ENCODE measurements at places on chromosomes 2 and 18.

- no peak for DNase-seq
Measured at GRCh38 chr2:126749537-126749936, 93.6 kb downstream of the GYPC start.

- DNase-seq: peak; percentile 29
Measured at GRCh38 chr2:27016801-27017325, 15.9 kb upstream of the TMEM214 start.

DNA sequence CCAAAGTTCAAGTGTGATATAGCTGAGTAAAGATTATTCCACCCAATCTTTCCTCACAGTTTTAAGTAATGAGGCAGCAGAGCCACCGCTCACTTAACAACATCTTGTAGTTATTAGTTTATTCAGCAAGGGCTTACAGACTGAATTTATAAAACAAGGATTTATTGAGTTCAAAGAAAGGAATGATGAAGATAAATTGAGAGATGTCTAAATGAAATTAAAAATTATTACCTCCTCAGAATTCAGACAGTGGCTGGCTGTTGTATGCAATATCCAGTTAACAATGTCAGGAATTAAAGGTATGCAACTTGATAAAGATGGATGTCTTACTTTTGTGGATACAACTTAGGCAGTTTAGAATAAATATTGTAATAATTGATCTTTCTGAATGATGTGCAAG, 927.3 kb upstream of the CDH2 start:
- no peak for DNase-seq

GRCh38 chr2:151230627-151231140, 31.0 kb downstream of the RBM43 start:
- DNase-seq: no peak

DNA sequence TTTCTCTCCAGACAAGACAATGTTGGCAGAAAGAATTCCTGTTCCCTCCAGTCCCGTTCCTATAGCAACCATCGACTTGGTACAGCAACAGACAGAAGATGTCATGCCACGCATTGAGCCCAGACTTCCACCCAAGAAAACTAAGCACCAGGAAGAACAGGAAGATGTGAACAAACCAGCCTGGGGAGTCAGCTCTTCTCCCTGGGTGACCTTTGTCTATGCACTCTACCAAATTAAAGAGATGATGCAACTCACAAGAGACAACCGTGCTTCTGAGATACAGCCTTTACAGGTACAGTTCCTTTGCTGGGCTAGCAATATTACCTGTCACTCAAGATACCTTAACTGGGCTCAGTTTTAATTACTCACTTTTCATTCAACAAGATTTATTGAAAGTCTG, 37.1 kb downstream of the NEMP2 start:
- no peak for DNase-seq

DNA sequence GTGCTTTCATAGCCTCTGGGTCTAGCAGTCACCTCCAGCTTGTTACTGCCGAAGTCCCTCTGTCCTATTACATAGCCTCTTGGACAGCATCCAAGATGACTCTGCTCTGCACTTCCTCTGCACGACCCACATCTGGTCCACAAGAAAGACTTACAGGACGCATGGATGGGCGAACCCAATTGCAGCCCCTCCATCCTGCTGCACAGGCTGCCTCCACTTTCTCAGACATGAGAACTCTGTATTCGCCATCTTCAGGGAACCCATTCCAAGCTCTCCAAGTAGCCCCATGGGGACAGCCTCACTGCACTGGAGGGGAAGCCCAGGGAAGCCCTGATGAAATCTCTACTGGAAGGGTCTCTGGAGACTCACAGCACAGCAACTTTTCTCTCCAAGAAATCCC, 172.1 kb downstream of the GFPT1 start:
- DNase-seq: no peak

- no peak for DNase-seq
Measured at GRCh38 chr18:56649996-56650395, 1.2 kb upstream of the WDR7 start.

DNA sequence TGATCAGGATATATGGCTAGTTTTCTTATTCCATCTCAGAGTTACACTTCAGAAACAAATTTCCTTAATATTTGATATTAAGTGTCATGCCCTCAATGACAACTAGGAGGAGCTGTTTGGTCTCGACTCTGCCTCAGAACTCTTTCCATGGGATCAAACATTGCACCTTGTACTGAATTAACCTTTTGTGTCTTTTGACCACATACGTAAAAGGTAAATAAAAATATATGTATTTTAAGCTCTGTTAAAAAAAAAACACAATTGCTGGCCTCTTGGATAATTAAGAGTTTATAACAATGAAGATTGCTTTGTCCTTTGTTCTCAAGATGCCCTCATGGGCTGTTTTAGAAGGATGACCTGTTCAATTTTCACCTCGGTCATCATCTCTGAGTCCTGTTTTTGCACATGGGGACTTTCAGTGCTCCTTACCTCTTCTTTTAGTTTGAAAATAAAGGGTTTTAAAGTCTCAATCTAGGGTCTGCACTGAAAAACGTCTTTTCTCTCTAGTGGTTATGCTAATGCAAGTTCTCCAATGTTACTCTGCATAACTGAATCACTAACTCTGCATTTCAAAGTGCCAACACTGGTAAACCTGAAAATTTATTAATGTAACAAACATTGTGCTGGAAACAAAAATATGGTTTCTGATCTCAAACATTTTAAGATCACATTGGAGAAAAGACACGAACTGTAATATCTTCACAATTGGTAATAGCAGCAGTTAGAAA, 18.8 kb upstream of the FN1 start:
- no peak for DNase-seq

DNA sequence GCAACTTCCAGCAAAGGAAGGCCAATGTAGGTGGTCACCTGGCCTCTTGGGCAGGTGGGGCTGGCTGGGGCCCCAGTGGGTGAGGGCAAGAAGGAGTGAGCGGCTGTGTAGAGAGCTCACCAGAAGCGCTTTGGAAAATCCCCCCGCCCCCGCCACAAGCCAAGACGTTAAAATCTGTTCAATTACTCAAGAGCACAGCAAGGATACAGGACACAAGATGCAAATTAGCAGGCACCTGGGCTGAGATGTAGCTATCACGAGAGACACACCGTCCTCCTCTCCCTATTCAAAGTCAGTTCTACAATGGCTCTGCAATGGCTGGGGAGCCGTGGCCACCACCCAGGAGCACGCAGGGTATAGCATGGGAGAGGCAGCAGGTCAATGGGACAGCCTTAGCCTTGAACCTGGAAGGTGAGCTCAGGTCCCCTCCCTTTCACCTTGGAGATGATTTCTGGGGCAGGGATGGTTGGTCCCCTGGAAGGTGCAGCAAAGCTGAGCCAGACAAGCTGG, 38.5 kb upstream of the GPR17 start:
- DNase-seq: no peak

DNA sequence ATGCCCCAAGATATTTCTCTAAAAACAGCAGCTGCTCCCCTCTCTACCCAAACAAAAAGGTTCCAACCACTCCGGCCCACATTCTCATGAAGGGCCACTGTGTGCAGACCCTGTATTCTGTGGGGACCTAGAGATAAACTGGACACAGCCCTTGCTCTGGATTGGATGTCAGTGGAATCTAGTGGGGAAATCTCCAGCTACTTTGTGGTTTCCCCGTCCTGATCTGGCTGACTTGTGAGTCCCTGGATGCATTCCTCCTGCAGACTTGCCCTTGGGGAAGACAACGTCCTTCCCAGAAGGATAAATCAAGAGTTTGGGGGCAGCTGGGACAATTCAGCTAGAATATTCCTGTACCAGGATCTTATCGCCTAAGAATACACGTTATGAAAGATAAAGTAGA, 151.1 kb downstream of the FSHR start:
- DNase-seq: no peak

DNA sequence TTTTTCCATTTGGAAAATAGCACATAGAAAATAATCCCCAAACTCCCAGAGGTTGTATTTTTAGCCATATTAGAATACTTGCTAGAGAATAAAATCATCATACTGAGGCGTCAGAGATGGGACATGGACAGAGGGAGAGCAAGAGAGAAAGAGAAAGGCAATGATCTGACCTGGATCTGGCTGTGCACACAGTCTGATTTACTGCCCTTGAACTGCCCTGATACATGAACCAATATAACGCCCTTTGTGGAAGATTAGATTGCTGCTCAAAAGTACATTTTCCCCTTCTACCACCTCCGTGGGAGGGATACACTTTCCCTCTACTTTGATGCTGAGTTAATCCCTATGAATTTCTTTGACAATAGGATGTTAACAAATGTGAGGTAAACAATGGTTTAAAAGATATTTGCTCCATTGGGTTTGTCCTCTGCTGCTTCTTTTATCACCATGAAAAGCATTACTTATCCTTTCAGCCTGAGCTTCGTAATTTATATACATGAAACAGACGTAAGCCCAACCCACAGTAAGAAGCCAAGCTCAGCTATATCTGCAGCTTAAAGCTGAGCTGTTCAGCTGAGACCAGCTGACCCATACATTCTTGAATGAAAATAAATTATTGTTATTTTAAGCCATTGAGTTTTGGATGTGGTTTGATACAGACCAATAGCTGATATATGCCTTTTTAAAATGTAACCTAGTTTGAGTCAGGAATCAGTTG, 1664.6 kb upstream of the CELF4 start:
- DNase-seq: no peak

DNA sequence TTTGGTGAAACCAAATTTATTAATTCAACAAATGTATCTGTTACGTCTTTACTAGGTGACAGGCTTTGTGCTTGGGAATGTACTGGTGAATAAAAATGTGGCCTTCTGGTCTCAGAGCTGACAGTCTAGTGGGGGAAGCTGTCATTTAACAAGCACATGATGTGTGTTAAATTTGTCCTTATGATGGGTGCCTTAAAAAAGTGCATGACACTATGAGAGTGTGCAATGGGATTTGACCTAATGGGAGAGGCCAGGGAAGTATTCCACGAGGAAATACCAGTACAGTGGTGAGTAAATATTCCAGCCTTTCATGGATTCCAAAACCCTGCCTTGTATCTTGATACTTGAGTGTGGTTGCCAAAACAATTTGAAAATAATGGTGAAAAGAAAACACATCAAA, 308.9 kb downstream of the PLCL1 start:
- no peak for DNase-seq

DNA sequence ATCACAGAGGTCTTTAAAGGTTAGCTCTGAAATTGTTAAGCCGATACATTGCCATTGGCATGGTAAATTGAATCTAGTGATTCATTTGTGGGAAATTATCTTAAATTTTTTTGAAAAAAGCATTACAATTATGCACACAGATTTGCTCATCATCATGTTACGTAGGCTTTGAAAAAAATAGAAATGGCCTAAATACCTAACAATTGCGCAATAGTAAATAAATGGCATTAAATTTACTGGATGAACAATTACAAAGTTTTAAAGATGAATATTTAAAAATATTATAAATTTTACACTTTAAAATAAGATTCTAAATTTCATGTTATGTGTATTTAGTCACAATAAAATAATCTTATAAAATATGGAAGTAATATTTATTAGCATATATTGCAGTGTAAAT, 171.3 kb downstream of the RPRM start:
- DNase-seq: no peak

DNA sequence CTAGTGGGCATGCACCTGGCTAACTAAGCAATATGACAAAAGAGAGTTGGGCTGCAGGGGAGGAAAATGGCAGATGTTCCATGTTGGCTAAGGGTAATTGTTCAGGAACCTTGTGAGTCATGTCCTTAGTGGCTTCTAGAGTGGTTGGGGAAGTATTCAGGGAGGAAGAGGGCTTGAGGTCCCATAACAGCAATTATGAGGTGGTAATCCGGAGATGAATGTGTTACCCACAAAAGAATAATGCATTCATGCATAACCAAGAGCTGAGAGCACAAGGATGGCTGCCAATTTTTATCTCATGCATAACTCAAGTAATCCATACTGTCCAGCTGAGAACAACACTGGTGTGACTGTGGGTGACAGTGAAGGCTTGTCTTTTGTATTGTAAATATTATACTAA, 42.9 kb downstream of the TMEFF2 start:
- no peak for DNase-seq

DNA sequence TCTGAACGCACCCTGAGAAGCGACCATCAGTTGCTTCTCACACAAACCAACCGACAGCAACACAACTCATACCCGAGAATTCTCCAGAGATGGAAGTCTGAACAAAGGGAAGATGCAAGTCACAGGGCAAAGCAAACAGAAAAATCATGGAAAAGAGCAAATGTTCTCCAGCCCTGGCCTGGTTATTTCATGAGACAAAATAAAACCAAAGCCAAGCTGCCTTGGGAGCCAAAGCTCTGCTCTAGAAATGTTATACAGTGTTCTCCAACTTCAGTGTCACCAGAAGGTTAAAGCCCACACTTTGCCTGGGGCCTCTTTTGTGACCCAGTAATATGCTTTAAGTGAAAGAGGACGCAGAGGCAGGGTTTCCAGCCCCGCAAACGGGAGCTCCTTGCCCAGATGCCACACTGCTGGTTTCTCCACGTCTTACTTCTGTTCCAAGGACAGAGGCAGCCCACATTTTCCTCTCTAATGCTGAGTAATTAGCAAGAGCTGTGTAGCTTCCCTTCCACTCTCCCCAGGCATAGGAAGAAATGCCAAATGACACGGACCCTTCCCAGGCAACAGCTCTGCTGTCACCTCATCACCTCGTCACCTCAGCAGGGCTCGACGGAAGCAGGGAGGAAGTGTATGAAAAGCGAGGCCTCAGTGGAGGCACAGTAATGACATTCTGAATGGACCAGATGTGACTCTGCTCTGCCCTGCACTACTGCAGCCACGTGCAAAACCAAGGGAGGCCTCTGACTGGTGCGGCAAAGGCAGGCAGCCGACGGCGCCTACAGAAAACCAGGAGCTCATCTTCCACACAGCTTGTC, 64.7 kb downstream of the FBXO15 start:
- no peak for DNase-seq

- peak; percentile 65 for DNase-seq
Measured at GRCh38 chr2:130332271-130333073, 10.2 kb upstream of the IMP4 start.

DNA sequence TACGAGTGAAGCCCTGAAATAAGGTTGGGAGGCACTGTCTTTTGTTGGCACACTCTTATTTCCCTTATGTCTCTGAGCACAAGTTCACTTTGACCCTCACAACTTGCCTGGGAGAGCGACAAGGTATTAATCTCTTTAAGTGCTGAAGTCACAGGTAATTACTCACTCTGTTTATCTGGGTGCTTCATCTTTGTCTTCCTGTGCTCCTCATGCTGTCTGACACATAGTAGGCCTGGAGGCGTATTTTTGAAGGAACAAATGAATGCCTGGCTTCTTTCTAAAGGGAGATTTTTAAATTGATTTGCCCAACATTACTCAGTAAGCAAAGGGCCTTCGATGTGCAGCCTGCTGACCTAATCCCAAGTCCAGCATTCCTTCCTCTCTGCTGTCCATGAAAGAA, 507.1 kb upstream of the TNP1 start:
- no peak for DNase-seq

DNA sequence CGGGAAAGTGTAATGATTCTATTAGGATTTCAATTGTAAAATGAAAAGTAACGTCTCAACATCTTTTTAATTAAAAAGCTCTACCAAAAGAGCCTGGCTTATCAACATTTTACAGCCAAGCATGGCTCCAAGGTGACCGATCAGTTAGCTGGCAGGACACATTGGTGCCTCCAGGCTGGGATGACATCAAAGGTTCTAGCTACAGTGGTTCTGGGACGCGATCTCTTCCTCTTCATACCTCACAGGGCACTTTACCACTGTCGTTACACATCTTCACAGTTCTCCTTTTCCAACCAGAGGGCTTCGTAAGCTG, 693 bp downstream of the ORC2 start:
- no peak for DNase-seq

Data from stimulated activated CD4-positive, alpha-beta T cell treated with anti-CD3 and anti-CD28 coated beads, Interleukin-4, amount 100 ng/mL, for 48 hours (primary cell).